ENCODE measurements at places on chromosomes 6 and 20. TPM values are rescaled to one million over a fixed set of nuclear protein-coding genes. Genes with fewer than 3 reads are reported as not detected.

DEFB119 gene
- total RNA-seq = not detected

SLC35D3 gene
- not detected for total RNA-seq

CCDC167 gene
- 79.8 TPM for total RNA-seq

GINM1 gene
- total RNA-seq = 25.2 TPM

PIM1 gene
- 26.1 TPM for total RNA-seq

DEFB124 gene
- total RNA-seq = not detected

SFTA2 gene
- not detected for total RNA-seq

SMLR1 gene
- total RNA-seq = not detected

TRAM2 gene
- total RNA-seq = 84.1 TPM

ABHD16B gene
- not detected for total RNA-seq

ZNF311 gene
- total RNA-seq = 0.74 TPM

MLN gene
- not detected for total RNA-seq

SEC23B gene
- 54.7 TPM for total RNA-seq

LY6G6D gene
- total RNA-seq = not detected

PLN gene
- not detected for total RNA-seq

DEFB132 gene
- total RNA-seq = not detected

SAPCD1 gene
- total RNA-seq = 5.8 TPM

MOXD1 gene
- total RNA-seq = 13.8 TPM

TCP11 gene
- 0.15 TPM for total RNA-seq

UBE2C gene
- total RNA-seq = 225 TPM

HLA-DPA1 gene
- total RNA-seq = not detected

CLPSL2 gene
- total RNA-seq = not detected
